ENCODE measurements at places on chromosomes 12 and 14.

- no peak for DNase-seq
These were observed 877.1 kb downstream of the C12orf50 start for GRCh38 chr12:87152075-87152474.

DNA sequence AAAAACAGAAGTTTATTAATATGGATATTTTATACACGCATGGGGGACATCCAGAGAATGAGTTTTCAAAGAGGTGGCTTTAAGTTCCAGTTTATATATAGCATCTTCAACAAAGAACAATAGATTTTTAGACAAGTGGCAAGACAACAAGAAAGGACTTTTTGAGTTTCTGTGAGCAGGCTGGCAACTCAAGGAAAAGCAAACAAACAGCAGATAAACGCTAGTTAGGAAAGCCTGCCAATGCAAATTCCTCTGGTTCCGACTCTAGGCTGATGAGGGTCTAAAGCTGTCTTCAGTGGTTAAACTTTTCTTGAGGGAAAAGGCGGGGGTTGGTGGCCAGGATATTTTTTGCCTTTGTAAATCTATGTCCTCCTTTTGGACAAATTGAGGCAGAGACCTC, 78.4 kb upstream of the EEA1 start:
- DNase-seq = no peak

DNA sequence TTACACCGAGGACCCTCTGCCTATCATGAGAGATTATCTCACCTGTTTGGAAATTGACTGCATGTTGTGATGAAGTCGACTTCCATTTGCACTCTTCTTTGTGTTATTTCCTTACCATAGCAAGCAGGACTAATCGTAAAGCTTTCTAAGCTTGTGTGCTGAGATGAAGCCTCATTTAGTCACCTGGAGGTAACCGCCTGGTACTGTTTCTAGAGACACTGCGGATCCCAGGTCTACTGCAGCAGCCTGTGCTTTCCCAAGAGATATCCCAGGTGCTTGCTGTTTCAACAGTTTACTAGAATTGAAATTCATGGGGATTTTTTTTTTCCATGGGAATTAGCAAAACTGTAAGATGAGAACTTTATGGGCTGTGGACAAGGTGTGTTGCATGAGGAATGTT, 131.8 kb downstream of the PTPRR start:
- no peak for DNase-seq

DNA sequence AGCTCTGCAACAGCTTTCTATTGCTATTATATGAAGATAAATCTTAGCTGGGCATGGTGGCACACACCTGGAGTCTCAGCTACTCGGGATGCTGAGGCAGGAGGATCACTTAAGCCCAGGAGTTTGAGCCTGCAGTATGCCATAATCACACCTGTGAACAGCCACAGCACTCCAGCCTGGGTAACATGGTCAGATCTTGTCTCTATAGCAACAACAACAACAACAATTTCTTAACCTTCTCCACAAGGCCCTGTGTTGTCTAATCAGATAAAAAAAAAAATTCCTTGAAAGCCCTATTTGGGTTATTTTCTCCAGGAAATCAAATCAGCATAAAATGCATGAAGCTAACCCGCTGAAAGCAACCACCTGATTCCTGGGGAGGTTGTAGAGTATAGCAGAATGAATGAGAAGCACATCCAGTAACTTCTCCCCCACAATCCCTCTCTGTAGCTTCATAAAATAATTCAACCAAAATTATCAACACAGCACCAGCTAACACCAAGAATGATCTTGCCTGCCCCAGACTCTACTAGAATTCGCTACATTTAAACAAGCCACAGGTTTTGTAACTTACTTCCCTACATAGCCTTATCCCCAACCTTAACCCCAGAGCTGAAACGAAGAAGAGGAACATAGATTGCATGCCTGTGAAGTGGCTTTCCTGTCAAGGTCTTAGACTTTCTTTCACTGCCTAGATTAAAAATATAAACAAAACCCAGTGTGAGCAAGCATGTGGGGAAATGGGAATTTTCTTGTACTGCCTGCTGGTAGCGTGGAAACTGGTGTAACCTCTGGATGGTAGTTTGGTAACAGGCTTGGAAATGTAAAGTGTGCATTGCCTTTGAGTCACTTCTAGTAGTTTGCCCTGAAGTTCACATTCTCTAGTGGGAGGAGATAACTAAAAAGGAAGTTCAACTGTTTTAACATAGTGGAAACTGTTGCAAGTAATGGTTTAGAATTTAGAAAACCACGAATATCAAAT, 6.0 kb upstream of the STK38L start:
- no peak for DNase-seq

All from activated CD8-positive, alpha-beta memory T cell treated with anti-CD3 and anti-CD28 coated beads for 4 hours (primary cell).